ENCODE measurements at places on chromosomes 16 and 17.

DNA sequence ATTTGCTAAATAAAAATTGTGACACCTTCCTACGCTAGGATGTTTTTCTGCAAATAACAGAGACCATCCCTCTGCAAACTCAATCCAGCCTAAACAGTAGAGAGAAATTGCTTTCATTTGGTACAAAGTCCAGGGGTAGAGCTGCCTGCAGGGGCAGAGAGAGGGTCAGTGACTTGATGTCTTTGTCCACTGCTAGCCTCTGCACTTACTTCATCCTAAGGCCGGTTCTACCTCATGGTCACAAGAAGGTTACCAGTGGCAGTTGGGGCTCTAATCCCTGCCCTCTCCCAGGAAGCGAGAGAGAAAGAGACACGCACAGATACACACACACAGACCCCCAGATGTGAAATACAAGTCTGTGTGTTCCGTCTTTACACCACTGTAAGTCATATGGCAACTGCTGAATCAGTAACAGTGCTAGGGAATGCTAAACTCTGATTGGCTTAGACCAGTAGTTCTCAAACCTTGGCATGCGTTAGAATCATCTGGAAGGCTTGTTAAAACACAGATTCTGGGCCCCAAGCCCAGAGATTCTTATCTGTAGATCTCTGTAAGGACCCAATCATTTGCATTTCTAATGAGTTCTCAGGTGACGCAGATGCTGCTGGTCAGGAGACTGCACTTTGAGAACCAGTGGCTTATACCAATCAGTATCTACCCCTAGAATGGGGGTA, 13.1 kb upstream of the LPCAT2 start:
- DNase-seq = peak; percentile 55

DNA sequence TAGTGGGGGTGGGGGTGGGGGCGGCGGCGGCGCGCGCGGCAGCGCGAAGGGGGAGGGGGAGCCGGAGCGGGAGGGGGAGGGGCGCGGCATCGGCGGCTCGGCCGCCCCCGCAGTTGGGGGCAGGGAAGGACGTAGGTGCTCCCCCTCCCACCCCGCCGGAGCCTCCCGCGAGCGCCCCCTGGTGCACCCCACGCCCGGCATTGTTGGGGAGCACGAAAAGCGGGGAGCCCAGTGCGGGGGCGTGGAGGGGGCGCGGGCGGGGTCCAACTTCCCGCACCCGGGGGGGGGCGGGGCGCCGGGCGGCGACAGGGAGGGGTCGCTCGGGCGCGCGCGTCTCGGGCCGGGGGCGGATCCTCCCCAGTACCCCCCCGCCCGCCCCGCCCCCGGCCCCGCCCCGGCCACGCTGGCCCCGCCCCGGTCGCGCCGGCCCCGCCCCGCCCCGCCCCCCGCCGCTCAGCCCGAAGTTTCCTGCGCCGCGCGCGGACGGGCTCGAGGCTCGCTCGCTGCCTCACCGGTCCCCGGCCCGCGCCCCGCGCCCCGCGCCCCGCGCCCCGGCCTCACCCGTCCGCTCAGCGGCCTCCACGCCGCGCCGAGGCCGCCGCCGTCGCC, at the start of gene CACNA1H:
Gene CACNA1H (plus strand): TSS at position 456 of the 609 bp plus-strand sequence. CDS start 632 bp downstream, outside the sequence.
- DNase-seq = no peak

GRCh38 chr17:82065638-82066303, at the start of gene DUS1L:
Gene DUS1L, minus strand, starts transcription at chr17:82065804. Its CDS starts 745 bp downstream, at chr17:82065059.
- no peak for DNase-seq

DNA sequence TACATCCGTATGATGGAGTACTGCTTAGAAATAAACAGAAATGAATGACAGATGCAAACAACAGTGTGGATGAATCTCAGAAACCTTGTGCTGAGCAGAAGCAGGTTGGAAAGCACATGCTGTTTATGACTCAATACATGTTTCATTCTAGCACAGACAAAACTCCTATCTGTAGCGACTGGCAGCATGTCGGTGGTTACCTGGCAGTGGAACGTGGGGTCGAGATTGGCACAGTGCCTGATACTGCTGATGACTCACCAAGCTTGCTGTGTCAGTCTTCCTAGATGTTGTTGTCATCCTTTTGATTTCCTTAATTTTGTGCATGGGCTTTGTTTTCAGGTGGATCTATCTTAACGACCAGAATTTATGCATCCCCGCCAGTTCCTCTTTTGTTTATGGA, 62.1 kb downstream of the GAN start:
- peak; percentile 81 for DNase-seq

- no peak for DNase-seq
These were observed 32.5 kb upstream of the RAI1 start for GRCh38 chr17:17648762-17649161.

- DNase-seq = no peak
These were observed 23.8 kb downstream of the UNC13D start for GRCh38 chr17:75820094-75821080.

DNA sequence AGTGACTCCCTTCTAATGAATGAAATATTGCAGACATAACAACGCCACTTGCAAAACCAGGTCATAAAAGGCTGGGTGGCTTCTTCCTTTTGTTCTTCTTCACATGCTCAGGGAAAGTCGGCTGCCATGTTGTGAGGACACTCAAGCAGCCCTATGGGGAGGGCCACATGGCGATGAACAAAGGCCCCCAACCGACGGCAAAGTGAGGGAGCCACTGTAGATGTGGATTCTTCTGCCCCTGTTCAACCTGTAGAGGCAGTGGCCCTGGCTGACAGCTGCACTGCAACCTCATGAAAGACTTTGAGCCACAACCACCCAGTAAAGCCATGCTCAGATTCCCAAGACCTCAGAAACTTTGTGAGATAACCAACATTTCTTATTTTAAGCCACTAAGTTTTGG, 203.5 kb upstream of the TNRC6C start:
- DNase-seq = no peak

- no peak for DNase-seq
These were observed 22.7 kb upstream of the ATP2A3 start for GRCh38 chr17:3986939-3987335.

DNA sequence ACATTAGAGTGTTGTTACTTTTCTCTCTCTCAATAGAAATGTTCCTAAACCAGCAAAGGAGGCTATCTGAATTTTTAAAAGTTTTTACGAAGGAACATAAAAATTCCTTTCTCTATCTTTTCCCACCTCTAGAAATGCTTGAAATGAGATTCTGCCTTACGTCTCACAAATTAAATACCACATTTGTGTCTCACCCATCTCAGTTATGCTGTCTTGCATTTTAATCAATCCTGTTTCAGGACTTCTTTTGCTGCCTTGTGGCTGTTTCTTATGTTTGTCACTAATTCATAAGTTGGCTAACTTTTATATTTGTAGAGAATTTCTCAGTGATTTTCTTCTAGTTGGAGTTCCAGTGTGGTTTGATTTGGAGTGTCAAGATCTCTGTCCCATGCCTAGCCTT, 3.5 kb downstream of the OMG start:
- DNase-seq = no peak

DNA sequence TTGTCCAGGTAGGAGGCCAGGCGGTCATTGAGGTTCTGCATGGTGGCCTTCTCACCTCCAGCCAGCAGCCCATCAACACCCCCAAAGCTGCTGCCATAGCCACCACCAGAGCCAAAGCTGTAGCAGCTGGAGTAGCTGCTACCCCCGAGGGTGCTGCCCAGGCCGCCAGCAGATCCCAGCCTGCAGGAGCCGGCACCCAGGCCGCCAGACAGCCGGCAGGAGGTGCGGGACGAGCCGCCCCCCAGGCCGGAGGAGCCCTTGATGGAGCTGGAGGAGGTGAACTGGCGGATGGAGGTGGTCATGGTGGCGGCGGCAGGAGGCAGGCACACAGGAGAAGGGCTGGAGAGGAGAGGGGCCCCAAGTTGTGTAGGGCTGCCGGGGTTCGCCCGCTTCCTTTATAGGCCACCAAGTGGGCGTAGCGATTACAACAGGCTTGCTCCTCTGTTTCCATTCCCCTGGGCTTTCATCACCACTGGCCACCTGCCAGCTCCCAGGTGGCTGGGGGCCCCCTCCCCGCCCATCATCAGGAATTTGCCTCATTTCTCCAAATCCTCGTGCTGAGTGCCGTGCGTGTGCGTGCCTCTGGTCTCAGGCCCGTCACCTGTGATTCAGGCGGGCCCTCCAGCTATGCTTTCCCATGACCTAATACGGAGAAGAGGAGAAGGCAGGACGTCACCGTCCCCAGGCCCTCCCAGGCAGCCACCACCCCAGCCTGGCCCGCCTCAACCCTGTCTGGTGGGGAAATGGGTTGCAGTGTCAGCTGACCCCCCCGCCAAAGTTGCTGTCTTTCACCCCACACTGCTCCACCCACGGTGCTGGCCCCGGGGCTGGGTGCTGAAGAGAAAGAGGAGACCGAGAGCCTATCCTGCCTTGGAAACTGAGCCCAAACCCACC, at the start of gene KRT17:
Gene KRT17 (minus strand): TSS at position 368 of the 894 bp plus-strand sequence. CDS start 66 bp downstream, at position 302.
- DNase-seq = peak; percentile 94
